GM12891 (cell line): ENCODE measurements at places on chromosomes 6 and 20.

DNA sequence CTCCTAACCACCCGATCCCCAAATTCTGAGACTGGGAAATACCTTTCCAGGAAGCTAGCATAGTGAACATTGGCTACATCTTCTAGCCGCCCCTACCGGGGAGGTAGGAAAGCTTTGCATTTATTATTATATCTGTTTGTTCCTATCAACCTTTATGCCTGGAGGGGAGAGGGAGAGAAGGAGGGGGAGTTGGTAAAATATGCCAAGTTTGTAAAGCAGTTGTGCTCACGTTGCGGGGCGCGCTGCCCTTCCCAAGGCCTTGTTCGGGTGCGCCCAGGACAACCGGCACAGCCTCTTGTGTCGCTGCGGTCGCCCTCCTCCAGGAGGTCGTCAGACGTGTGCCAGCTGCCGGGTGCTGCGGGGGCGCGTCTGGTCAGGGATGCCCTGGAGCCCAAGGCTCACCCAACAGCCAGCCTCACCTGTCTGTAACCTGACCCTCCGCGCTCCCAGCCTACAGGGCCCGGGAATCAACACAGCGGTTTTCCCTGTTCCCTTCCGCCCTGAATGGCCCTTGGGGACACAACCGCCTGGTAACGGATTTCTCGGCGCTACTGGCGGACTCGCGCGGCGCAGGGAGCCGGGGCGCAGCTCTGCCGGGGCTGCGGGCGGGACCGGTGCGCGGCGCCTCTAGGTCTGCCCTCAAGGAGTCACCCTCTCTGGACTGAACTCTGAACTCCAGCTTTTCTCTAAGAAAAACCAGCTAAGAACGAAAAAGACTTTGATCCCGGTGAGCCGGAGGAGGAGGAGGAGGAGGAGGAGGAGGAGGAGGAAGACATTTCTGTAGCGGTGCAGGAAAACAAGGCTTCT lies 1.1 kb upstream of the OVOL2 start:
- DNase-seq = no peak

GRCh38 chr20:51487565-51488268 lies 54.8 kb downstream of the NFATC2 start:
- DNase-seq = no peak

DNA sequence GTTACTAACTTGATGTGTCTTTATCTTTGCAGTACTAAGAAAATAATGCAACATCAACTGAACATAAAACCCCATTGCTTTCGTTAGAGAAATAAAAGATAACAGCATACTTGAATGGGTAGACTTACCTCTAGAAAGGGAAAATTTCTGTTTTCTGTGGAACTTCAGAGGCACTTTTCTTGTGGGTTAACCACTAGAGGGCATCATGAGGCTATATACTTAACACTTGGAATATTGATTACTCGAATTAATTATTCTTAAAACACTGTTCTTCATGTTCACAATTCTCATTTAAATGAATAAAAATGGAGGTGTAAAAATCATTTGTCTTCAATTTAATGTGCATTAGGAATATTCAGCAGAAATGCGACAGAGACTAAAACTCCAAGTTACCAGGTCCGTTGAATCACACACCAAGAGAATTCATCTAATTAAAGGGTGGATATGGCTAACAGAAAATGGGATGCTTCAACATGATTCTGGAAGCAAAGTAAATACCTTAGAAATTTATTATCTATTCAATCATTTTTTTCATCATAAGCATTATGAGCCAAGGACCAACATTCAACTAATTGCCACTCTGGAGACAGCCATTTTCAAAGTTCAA lies 330.8 kb upstream of the PREP start:
- no peak for DNase-seq

GRCh38 chr6:14966906-14967711 lies 278.8 kb upstream of the JARID2 start:
- no peak for DNase-seq

DNA sequence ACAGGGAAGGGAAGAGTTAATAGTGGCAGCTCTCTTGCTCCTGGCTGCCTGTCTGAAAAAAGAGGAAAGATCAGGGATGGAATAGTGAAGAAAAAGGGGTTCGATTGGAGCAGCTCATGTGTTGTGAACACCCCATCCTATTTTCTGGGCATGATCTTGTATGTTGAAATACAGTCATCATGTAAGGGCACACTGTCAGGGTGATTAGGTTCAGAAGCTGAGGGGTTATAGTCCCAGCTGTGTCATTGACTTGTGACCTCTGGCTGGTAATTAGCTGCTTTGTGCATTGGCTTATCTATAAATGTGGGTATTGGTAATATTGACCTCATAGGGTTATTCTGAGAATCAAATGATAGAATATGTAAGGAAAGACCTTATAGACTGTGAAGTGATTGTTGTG lies 30.1 kb downstream of the PHF20 start:
- no peak for DNase-seq

DNA sequence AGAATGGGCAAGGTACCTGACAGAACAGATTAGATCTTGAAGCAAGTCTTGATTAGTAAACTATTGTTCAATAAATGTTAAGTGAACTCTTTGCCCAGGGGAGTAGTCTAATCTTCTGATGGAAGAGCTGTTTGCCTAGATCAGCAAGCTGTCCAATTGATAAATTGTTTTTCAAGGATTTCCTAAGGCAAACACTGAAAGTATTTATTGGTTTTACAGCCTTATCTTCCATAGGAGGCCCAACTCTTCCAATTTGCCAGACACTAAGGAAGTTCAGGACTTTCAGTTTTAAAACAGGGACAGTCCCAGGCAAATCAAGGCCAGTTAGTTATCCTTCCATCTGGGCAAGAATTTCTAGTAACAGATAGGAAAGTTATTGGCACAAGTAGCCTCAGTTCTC lies 1.8 kb upstream of the C6orf163 start:
- no peak for DNase-seq

DNA sequence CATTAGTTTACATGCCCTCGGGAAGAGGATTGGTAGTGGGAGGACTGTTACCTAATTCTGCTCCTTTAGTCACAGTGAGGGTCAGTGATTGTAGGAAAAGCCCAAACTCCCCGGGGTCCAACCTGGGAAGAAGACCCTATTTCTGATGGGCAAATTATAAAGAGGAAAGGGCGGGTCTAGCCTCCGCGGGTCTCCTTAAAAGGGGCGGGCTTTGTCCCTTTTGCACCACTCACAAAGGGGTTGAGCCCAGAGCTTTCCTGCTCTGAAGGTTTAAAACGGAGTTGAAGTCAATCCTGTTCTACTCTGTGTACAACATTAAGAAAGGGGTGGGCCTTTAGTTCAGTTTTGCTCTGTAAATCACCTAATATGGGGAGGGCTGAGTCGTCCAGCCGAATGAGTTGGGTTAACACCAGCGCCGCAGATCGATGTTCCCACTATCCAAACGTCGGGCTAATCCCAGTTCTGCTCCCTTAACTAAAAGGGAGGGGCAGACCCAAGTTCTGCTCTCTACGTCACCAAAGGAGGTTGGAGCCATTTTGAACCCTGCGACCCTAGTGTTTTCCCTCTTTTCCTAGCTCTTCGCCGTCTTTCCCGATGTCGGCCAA lies 920 bp upstream of the RNF5 start:
- no peak for DNase-seq
